ENCODE measurements at places on chromosomes 5 and 9. TPM values are rescaled to one million over a fixed set of nuclear protein-coding genes. Genes with fewer than 3 reads are reported as not detected.

DNA sequence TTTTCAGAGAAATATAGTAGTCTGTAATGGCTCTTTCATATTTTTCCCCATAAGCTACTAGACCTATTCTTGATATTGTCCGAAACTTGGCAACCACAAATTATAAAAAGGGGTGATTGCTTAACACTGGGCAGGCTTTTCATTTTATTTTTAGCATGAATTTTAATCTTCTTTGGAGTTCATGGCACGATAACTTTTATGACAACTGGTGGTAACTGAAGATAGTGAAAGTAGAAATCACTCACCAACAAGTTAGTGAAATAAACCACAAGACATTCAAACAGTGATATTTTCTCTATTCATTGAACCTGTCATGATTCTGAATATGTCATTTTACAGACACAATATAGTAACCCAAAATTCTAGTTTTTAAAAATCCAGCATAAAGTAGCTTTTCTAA, 213.9 kb downstream of the PRDM9 start:
- DNase-seq: no peak

GRCh38 chr5:68803881-68804319, 289.9 kb upstream of the SLC30A5 start:
- DNase-seq: no peak

- DNase-seq: no peak
These were observed 32.3 kb downstream of the OLFML2A start for GRCh38 chr9:124809211-124809610.

- no peak for DNase-seq
These were observed 97.6 kb upstream of the LHFPL2 start for GRCh38 chr5:78746021-78746770.

The PCDHA9 gene
- total RNA-seq: 1.6 TPM

GRCh38 chr9:71758277-71758676, 10.0 kb downstream of the CEMIP2 start:
- no peak for DNase-seq

- no peak for DNase-seq
These were observed 78.2 kb downstream of the DOCK8 start for GRCh38 chr9:292915-293314.

Measured in cardiac muscle cell (in vitro differentiated cells and primary cell).